ENCODE measurements at places on chromosomes 2 and 18.

- no peak for DNase-seq
These were observed 135.5 kb upstream of the MYT1L start for GRCh38 chr2:2466534-2466933.

GRCh38 chr18:63159590-63159989 lies 160.0 kb downstream of the BCL2 start:
- no peak for DNase-seq

DNA sequence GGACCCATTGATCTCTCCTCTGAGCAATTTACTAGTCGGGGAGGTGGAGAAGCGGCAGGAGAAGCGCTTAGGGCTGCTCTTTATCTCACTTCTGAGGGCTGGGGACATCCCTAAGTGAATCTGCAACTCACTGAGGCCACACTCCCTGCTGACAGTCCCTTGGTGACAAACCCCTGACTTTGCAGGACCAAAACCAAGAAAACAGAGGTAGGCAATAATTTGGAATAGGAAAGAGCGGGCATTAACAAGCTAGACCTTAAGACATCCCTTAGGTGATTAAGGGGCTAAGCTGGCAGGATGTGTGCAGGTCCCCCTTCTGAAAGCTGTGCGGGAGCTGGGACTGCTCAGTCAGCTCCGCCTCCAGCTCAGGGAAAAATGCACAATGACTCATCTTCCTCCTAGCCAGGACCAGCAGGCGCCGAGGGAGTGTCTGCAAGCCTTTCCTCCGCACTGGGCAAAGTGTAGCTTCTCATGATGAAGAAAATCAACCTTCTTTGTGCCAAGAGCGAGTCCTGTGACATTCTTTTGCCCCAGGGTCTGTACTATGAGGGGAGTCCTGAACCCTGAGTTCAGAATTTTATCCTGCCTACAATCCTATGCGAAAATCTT lies 63.3 kb downstream of the BOD1L2 start:
- DNase-seq, result peak; percentile 26

DNA sequence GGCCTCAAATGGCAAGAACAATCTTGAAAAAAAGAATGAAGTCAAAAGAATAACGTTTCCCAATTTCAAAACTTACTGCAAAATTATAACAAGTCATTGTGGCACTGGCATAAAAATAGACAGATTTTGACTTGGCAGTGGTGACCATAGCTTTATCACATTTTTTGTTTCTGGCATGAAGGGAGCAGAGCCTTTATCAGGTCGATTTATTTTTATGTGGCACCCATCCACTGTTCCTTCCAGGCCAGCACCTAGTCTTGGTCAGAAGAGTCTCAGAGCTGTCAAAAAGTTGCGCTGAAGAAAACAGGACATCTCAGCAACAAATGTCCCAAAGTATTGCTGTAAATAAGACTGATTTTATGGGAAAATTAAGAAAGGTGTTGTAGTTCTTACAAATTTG lies 92.4 kb downstream of the TRABD2A start:
- DNase-seq, result no peak

DNA sequence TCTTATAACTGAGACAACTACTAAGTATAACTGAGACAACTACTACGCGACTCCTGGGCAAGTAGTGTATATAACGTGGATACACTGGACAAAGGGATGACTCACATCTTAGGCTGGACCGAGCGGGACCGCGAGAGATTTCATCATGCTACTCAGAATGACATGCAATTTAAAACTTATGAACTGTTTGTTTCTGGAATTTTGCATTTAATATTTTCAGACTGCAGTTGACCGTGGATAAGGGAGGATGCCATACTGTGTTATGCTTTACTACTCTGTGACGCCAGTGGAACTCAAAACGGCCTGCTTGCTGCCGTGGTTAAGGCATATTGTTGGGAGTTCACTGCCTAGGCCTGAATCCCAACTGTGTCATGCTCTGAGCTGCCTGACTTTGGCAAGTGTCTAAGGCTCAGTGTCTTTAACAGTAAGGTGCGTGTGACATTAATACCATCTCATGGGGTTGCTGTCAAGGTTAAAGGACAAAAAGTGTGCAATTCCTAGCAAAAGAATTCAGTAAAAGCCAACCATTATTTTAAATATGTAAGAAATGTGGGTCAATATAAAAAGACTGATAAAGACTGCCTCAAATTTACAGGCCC lies 64.6 kb downstream of the BMP10 start:
- peak; percentile 30 for DNase-seq

DNA sequence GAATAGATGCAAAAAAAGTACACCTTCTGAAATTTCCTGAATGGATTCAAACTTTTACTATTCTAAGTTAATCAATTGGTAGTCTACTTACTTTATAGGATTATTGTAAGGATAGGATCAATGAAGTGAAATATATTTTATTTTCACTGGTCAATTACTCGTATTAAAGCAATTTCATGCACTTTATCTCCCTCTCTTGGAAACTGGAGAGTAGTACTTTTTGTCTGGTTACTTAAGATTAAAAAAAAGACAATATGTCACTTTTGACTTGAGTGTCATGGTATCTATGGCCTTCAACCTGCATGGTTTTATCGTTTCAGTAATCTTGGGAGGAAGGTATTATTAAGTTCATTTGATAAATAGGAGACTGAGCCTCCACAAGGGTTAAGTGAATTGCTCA lies 1.0 kb upstream of the KYNU start:
- DNase-seq, result no peak

- DNase-seq, result no peak
These were observed 16.4 kb downstream of the CAPN13 start for GRCh38 chr2:30790879-30791278.

DNA sequence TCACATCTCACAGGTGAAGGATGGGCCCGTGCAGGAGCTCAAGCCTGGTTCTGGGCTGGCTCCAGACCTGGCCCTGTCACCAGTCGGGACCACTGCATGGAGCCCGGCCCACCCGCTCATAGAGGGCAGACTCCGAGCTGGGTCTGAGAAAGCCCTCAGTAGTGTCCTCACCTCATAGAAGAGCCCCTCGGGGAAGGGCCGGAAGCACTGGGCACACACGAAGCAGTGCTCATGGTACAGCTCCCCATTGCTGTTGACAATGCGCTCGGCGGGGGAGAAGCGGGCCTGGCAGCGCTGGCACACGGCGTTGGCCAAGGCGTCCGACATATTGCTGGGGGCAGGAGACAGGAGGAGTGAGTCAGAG lies 11.3 kb downstream of the GPR17 start:
- DNase-seq, result no peak

- DNase-seq, result no peak
These were observed 396.5 kb upstream of the SALL3 start for GRCh38 chr18:78582898-78583738.

- no peak for DNase-seq
These were observed 55.8 kb downstream of the ASXL2 start for GRCh38 chr2:25822190-25823117.

GRCh38 chr2:101278925-101279324 lies 26.2 kb downstream of the CNOT11 start:
- no peak for DNase-seq

- DNase-seq, result no peak
These were observed 1.8 kb downstream of the RFTN2 start for GRCh38 chr2:197673606-197674005.

- no peak for DNase-seq
These were observed 14.0 kb downstream of the FER1L5 start for GRCh38 chr2:96656540-96656939.

DNA sequence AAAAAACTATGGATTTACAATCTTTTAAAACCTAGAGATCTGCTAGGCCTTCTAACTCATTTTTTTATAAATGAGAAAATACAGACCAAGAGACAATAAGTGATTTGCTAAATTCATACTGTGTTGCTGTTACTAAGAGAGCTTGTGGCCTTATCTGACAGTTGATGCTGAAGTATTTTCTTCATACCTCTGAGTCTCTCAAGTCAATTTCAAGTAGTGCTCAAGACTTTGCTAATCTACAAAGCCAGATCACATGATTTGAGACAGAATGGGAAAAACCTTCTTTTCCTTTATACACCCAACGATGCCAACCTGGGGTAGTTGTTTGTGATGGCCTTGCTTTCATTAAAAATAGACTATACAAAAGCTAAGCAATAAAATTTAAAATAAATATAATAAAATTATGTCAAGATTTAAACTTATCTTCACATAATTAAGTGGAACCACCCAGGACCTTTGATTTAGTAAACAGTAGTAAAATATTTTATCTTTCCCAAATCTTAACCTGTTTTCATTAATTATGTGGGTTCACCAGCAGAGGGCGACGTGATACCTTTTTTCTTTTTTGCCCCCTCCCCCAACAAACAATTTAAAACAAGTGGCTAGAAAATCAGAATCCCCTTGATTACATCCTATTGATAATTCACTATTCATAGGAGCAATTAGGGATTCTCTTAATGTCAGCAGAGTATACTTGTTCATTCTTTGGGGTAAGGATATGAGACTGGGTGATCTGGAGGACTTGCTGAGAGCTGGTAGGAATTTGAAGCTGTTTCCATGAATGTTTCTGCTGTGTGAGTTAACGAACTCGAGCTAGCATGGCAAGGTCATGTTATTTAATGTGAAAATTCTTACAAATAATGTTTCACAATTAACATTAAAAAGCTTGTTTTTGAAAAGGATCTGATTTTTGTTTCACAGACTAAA lies 49.6 kb upstream of the SLC5A7 start:
- no peak for DNase-seq

DNA sequence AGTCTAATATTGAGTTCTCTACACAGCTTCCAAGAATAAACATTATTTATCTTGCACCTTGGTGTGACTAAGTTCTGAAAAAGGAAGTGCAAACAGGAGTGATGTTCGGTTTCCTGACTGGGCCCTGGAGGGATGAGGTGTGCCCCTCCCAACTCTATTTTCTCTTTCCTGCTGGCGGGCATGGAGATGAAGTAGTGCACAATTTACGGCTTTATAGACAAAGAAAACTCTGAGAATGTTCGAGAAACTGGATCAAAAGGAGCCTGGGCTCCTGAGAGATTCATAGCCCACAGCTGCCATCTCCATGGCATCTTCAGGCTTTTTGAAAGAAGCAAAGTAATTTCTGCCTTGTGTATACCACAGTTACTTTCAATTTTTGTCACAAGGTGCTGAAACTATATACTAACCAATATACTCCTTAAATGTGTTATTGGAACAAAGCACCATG lies 22.3 kb downstream of the LRATD1 start:
- DNase-seq, result no peak

DNA sequence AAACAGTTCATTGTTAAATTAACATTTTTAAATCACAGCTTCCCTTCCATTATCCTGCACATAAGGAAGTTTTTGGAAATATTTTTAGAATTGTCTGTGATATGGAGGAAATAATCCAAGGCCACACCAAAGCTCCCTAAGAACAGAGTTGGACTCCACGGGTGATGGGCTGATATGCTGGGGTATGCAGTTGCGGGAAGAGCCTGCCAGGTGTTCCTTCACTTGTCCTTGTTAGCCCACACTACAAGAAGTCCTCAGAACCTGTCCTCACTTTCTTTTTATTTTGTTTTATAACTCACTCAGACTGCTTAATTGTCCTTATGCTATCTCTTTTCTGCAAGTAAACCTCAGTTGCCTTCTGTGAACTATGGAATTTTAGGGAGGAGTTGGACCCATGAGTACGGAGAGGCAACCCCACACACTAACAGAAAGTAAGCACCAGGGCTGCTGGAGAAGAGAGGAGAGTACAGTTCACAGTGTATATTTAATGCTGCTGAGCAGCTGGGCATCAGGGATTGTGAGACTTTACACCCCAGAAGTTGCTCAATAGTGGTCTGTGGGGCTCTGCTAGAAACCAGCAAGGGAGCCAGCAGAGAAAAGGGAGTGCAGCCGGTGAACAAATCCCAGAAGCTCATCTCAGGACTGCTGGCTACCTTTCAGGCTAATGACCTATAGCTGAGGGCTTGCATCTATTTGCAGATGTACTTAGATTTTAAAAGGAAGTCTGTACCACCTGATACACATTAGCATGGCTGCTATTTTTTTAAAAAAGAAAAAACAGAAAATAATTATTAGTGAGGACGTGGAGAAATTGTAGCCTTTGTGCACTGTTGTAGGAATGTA lies 280.1 kb upstream of the STON1 start:
- peak; percentile 71 for DNase-seq

GRCh38 chr2:26018184-26019055 lies 15.5 kb upstream of the RAB10 start:
- peak; percentile 73 for DNase-seq

DNA sequence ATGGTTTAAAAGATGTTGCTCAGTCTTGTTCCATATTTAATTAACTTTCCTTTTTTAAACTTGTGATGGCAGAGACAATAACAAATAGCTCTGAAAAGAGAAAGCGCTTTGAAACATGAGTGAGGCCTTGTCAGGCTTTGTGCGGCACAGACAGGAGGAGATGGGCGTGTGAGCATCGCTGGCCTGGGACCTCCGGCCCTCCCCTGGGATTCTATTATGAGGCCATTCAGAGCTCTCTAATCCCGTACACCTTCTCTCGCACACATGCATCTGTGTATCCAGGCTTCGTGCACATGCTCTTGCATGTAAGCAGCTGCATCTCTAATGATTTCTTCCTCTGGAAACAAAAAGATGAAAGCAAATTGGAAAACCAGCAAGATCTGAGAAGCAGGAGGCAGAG lies 313.7 kb downstream of the ZNF521 start:
- no peak for DNase-seq

- DNase-seq, result no peak
These were observed 75.5 kb upstream of the LPIN2 start for GRCh38 chr18:3088449-3088848.

All from skeletal muscle cell (primary cell).